Activated CD8-positive, alpha-beta memory T cell treated with anti-CD3 and anti-CD28 coated beads, Interleukin-2, amount 50 U/mL, for 4 hours (primary cell): ENCODE measurements at places on chromosomes 12 and 14.

GRCh38 chr12:55720894-55721444 is 776 bp downstream of the RDH5 start:
- DNase-seq = no peak

GRCh38 chr14:40870252-40870651 is 736.4 kb upstream of the LRFN5 start:
- no peak for DNase-seq

GRCh38 chr12:49881415-49882247 is 22.1 kb downstream of the FAIM2 start:
- no peak for DNase-seq

GRCh38 chr14:45145214-45145613 is 9.5 kb downstream of the FANCM start:
- no peak for DNase-seq
